ENCODE measurements at places on chromosomes 3 and 15. TPM values are rescaled to one million over a fixed set of nuclear protein-coding genes. Genes with fewer than 3 reads are reported as not detected.

HTD2 gene
- total RNA-seq, result 8.4 TPM

PIGX gene
- 35.7 TPM for total RNA-seq

MESP1 gene
- not detected for total RNA-seq

LSAMP gene
- 6.1 TPM for total RNA-seq

GRCh38 chr15:81497238-81497637 is 123.2 kb upstream of the TMC3 start:
- no peaks in the 10 kb centered on the region for H3K36me3 ChIP-seq
- no peak overlapping the region for H3K4me3 ChIP-seq
- no peak for DNase-seq
- H3K27me3 ChIP-seq, result no peaks in the 10 kb centered on the region
- no peaks in the 10 kb centered on the region for H3K4me1 ChIP-seq

DNA sequence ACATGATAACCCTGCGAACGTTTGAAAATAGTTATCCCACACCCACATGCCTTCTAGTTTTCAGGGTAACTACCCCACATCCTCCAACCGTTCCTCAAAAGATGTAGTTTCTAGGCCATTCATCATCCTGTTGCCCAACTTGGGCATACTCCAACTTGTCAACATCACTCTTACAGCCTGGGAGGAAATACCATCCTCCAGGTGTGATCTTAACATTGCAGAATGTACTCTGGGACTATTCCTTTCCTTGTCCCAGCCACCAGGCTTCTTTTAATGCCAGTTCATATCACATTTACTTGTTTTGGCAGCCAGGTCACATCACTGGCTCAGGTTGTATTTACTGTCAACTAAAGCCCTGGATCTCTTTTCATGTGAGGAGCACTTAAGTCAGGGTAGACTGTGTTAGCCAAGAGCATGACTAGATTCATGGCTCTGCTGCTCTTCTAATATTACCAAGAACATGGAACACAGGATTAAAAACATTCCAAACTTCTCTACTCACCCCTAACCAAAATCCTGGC is 4.0 kb upstream of the DENND6A start:
- no peak overlapping the region for H3K4me3 ChIP-seq
- H3K27ac ChIP-seq, result no peak overlapping the region
- no peak for DNase-seq
- H3K4me1 ChIP-seq, result no peaks in the 10 kb centered on the region
- peaks cover 3% of the 10 kb centered on the region for H3K27me3 ChIP-seq

- H3K4me3 ChIP-seq, result no peak overlapping the region
- no peak for DNase-seq
- no peaks in the 10 kb centered on the region for H3K4me1 ChIP-seq
- H3K27ac ChIP-seq, result no peak overlapping the region
- no peaks in the 10 kb centered on the region for H3K27me3 ChIP-seq
- H3K36me3 ChIP-seq, result peaks cover 22% of the 10 kb centered on the region
Observed at GRCh38 chr15:58608711-58609110, 140.8 kb downstream of the ADAM10 start.
